GM06990 (cell line): ENCODE measurements at places on chromosomes 7 and 10.
A peak's percentile ranks its signal among the peaks of the same experiment; 100 is the strongest.

DNA sequence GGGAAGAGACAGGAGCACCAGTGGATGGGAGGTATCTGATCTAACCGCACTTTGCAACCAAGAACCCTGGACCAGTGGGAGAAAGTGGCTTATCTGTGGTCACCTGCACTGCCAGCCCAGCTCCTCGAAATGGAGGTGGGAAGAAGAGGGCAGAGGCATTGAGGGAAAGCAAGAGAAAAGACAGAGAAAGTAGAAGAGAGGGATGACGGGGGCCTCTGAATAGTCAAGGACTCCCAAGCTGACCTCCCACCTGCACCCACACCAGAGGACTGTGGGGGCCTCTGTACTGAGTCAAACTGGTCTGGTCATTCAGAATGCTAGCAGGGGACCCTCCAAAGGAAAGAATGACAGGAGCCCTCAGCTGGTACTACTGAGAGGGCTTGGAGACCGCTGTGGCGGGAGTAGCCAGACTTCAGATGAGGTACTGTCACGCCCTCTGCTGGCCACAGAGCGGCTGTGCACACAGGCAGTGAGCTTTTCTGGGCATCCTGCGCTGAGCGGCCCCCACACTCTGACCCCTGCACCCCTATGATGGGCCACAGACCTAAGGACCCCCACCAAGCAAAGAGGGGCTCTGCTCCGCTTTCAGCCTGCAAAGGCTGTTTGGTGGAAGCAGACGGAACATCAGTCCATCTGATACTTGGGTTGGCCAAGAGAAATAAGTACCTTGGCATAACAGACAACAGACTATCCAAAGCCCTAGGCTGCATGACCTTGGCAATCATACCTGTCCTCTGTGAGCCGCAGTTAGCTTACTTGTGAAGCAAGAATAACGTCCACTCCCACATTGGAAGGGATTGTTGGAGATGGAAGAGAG is 112.9 kb downstream of the COL13A1 start:
- peak; percentile 28 for DNase-seq

- DNase-seq = no peak
Measured at GRCh38 chr10:115432188-115432819, 339.1 kb downstream of the ATRNL1 start.

DNA sequence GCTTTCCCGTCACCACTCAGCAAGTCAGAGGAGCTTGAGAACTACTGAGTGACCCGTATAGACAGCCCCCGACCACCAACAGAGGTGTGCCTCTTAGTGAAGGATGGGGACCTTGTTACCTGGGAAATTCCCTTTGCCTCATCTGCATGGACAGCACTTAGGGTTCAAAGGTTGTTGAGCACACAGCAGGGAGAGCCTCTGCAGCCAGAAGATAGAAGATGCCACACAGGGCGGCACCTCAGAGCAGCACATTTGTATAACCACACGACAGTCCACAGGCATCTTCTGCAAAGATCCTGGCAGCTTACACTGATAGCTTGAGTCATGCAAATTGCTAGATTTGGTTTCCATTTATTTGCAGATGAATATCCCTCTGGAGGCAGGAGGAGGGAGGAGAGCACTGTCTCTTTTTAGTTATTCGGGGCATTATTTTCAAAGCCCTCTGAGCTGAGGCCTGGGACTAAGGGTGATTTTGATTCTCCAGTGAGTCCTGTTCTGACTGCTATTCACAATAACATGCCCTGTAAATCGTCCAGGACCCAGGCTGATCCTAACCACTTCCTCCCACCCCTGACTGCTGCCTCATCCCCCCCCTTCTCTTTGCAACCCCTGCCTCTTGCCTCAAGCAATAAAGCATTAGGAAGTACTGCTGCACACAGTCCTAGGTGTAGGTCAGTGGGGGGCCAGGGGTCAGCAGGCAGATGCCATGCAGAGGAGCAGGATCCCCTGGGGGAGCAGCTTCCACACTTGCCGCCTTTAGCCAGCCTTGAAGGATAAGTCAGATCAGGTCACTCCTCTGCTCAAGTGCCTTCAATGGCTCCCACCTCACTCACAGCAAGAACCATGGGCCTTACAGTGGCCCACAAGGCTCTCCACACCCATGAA is 24.6 kb upstream of the INMT start:
- DNase-seq = no peak

DNA sequence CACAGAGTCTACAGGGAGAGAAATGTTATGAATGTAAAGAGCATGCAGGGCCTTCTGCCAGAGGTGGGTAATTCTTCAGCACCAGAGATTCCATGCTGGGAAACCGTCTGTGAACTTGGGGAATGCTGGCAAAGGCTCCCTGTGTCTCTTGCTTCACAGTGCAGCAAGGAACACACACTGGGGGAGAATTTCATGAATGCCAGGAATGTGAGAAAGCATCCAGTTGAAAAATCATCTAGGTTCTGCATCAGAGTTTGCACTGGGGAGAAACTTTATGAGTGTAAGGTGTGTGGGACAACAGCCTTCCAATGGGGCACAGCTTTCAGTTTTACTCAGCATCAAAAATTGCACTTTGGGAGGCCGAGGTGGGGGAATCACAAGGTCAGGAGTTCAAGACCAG is 224.3 kb upstream of the IGFBP3 start:
- no peak for DNase-seq

DNA sequence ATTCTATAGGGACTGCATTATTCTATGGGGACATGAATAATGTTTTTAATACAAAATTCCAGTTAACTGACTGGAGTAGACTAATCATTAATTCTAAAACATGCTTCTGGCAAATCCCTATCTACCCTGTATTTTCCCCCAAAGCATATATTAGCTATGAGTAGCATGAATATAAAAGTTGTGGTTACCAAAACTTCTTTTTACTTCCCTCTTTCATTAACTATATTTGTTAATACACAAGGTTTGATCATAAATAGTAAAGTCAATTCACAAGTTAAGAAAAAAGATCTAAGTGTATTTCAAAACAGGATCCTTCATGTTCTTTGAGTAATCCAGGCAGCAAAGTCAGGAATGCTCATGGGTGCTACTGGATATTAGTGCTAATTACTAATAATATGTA is 2.9 kb upstream of the RALA start:
- DNase-seq = no peak

DNA sequence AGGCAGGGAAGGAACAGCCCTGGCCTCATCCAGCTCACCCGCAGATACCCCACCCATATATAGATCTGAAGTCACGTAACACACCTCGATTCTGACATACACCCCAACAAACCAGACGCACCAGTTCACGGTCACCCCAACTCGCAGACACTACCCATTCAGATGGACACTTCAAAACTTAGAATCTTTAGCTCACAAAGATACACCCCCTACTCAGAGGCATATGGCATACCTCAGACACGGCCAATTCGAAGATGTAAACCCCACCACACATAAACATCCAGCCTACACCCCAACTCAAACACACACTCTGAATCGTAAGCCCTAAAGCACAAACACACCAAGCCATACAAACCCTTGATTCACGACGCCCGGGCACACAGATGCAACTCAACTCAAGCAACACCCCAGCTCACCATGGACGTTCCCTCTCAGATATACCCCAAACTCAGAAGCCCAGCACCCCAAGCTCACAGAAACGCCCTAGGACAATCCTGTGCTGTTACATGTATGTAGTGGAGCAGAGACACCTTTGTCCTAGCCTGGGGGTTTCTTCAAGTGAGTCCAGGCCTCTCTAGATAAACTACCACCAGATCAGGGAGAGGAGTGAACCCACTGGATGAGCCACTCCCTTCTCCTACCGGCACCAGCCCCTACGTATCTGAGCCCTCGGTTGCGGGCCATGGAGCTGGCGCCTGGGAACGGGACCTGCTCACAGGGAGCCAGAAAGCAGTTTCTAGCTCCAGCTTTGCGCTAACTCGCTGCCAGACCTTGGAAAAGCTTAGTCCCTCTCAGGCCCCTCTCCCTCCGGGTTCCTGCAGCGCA is 8.8 kb downstream of the PSD start:
- no peak for DNase-seq

DNA sequence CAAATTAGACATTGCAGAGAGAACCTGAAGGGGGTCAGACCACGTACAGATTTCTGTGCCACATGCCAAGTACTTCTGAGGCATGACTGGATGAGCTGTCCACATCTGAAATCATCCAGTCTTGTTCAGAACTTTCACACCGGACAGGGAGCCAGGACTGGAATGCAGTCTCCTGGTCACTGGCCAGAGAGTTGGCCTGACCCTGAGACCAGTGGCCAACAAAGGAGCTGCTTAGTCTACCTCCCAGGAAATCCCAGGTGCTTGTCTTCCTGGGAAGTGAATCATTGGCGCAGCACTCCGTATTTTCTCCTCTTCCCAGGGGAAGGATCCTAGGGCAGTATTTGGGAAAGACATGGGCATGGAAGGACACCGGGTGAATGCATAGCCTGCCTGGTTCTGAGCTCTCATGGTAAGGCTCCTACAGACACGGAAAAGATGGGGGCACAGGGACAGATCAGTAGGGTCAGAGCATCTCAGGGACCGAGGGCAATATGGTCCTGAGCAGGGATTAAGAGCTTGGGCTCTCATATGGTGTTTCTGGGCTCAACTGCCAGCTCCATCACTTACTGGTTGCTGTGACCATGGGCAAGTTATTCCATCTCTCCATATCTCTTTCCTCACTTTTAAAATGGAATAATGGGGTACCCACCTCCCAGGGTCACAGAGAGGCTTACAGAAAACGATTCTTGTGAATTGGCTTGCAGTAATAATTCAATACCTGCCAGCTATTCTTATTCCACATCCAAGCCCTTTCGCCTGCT is 1.3 kb upstream of the SCD start:
- no peak for DNase-seq

DNA sequence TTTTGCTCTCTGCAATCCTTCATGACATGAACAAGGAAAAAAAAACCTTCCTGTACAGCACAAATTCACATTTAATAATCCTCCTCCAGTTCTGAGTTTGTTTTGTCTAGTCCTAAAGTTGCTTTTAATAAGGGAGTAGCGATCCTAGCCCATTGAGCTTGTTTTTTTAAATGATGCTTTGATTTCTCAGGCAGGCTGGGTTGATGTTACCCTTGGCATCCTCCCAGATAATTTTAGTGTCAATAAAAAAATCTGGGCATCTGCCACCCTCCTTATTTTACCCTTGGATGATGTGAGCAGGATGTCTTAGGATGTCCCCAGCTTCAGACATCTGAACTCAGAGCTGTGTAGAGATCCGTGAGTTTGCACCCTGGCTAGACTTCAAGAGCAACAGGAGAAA is 33.9 kb upstream of the PROSER2 start:
- no peak for DNase-seq

DNA sequence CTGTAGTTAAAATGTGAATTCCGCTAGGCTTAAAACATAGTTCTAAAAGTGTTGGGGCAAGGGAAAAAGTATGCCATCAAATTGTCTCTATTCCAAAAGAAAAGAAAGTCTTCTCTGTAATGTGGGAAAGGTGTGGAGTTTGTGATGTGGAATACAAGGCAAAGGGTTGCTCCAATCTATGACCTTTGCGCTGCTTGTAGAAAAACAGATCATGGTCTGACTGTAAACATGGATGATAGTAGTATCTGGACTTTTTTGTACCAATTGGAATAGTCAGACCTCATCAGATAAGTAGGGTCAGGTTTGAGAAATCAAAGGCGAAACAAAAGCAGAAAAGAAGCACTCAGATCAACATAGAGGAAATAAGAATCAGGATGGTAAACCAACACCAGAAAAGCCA is 372.3 kb downstream of the TFEC start:
- DNase-seq = no peak
